ENCODE measurements at places on chromosomes 3 and 15. TPM values are rescaled to one million over a fixed set of nuclear protein-coding genes. Genes with fewer than 3 reads are reported as not detected.

DNA sequence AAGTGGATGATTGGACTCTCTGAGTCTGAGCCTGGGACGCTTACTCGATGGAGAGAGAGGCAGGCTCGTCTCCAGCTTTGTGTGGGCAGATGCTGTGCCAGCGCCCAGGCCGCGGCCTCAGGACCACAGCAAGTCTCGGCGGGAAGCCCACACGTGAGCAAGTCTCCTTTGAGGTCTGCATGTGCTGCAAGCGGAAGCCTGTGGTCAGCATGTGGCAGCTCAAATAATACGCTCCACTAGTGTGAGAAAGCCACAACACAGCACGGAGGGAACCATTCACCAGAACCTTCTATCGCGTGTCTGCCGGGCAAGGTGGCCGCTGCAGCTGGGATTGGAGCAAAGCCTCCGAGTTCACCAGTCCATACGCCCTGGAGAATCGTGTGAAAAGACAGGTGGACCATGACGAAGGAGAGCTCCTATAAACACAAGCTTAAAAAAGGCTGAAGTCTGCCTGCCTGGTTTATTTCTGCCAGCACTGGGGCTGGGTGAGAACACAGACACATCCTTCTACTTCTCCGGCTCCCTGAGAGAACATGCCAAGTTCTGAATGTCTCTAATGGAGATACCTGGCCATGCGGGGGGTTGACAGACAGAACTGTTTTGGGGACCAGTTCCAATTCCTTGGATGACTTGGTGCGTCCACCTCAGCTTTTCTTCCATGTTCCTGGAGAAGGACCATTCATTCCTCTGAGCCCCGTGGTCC is 82.0 kb upstream of the LRIG1 start:
- DNase-seq, result no peak

DNA sequence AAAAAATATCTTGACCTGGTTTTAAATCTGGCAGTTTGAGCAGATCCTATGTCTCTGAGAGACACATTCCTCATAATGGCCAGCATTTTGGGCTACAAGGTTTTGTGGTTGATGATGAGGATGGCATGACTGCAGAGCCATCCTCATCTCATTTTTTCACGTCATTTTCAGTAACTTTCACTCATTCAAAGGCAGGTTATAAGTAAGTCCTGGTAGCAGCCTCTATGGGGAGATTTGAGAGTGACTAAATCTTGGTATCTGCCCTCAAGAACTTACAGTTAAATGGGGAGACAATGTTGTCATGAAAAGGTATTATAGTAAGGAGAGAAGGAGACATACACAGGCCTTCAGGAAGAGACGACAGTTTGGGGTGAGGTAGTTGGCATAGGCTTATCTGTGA is 14.5 kb downstream of the TIGIT start:
- DNase-seq, result no peak

GRCh38 chr3:15591242-15591641 is 10.1 kb downstream of the HACL1 start:
- DNase-seq, result no peak

DNA sequence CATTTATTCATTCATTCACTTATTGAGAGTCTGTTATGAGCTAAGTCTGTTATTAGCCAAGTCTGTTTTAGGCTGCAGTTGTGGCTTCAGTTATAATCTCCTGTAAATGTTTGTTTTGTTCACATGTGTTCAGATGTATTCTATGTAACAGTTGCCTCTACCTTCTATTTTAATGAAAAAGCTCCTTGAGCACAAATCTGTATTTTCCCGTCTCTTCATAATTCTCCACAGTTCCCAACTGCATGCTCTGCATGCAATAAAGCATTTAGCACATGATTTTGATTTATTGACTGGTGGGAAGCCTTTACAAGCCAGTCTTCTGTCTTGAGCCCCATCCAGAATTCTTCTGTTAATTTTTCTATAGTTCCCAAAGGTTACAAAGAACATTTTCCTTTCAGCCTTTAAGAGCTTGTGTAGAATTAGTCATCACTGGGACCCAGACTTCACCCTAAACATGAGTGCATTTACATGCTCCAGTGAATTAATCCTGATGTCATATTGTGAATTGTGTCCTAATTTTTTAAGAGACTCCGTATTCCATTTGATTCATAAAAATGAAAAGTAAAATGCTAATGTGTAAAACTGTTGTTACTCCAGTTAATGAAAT is 122.3 kb upstream of the NR2E3 start:
- DNase-seq, result peak; percentile 86

- DNase-seq, result peak; percentile 69
These were observed 19.6 kb upstream of the MOBP start for GRCh38 chr3:39447637-39448483.

DNA sequence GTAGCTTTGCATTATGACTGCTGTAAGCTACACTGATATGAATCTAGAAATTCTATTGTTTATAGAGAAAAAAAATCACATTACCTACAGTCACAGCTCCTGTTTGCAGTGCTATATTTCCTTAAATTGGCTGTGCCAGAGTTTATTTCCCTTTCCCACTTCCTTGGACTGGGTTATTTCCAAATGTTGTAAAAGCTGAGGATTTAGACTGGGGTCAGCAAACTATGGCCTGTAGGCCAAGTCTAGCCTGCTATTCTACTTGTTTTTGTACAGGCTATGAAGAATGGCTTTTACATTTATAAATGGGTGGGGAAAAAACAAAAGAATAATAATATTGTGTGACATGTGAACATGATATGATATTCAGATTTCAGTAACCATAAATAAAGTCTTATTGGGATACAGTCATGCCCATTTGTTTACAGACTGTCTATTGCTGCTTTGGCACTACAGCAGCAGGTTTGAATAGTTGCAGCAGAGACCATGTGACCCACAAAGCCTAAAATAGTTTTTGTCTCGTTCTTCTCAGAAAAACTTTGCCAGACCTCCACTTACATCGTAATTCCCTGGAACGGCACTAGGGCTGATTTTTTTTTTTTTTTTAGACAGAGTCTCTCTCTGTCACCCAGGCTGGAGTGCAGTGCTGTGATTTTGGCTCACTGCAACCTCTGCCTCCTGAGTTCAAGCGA is 7.8 kb downstream of the GLDN start:
- peak; percentile 11 for DNase-seq

DNA sequence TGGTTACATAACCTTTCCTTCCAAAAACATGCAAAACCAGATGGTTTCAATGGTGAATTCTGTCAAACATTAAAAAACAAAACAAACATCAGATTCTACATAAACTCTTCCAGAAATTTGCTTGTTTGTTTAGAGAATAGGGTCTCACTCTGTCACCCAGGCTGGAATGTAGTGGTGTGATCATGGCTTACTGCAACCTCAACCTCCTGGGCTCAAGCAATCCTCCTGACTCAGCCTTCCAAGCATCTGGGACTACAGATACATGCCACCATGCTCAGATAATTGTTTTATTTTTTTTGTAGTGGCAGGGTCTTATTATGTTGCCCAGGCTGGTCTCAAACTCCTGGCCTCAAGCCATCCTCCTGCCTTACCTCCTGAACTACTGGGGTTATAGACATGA is 36.1 kb downstream of the FBXL2 start:
- DNase-seq, result peak; percentile 34

DNA sequence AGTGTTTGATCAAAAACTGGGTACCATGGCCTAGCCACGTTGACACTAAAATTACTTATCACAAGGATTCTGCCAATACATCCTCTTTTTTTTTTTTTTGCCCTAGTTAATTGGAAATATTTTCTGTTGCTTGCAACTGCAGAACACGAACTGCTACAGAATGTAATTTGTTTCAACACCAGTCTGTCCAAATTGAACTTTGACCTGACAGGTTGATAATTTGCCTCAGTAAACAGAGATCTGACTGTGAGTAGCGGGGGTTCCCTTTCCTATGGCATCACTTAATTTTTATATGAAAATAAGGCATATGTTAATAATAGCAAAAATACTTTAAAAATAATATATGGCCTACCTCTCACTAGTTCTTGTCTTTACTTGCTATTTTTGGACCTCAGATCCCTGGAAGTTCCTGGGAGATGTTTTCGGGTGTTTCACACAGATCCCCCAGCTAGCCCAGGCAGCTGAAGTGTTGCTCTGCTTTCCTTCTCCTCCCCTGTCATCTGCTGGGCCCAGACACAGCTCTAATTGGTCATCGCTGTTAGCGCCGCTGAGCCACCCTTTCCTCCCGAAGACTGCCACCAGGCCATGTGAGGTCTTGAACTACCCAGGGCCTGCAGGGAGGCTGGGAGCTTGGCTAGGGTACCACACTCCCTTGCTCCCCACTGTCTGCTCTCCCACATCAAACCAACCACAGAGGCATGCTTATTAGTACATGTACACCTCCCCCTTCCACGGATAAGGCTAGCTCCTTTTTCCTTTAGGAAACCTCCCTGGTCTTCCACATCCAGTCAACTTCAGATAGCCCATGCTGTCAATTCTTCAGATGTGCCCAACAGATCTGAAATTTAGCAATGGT is 89.8 kb upstream of the RNF7 start:
- DNase-seq, result no peak

GRCh38 chr3:179720196-179720595 is 67.4 kb downstream of the USP13 start:
- no peak for DNase-seq

DNA sequence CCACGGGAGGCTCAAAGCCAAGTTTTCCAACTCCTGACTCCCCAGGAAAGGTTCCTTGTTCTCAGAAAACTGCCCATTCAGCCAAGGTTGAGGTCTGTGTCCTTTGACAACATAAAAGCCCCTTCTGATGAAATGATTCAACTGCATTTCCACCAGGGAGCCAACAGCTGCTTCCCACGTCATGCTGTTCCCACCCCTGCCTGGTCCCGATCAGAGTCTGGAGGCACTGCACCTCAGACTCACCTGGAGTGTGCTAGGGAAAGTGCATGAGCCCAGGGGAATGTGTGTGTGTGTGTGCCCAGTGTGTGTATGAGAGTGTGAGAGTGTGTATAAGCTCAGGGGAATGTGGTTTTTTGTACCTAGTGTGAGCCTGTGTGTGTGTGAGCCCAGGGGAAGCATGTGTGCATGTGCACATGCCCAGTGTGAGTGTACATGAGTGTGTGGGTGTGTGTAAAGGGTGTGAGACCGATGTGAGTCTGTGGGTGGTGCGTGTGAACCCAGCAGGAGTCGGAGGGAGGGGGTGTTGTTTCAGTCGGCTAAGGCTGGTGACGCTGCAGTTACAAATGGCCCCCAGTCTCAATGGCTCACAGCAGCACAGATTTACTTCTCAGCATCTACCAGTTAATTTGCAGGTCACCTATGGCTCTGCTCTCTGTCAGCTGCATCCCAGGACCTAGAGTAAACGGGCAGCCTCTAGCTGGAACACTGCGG is 20.3 kb upstream of the SLC6A1 start:
- DNase-seq, result no peak

DNA sequence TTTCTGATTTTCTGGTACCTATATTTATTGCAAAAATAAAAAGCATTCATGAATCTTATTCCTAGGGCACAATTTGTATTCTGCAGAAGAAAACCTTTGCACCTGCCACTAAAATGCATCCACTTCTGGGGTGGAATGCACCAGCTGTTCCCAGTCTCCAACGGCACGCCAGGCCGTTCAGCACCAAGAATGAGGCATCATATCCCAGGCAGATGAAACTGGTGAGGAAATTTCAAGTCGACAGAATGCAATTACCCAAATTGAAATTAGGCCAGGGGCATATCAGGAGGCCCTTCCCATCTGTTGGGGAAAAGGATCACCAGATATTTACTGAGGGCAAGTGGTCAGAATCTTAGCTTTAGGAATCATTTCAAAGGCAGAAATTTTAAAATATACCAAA is 13.6 kb upstream of the RBMS3 start:
- no peak for DNase-seq

Gene MCTP2
- total RNA-seq, result 5.6 TPM

Gene ACAN
- under 0.01 TPM for total RNA-seq

Gene IGSF10
- 45.9 TPM for total RNA-seq

Gene ITIH1
- total RNA-seq, result not detected

Gene CCDC13
- 0.51 TPM for total RNA-seq

Gene FNDC3B
- 76.8 TPM for total RNA-seq

Gene TBL1XR1
- total RNA-seq, result 369 TPM
